ENCODE measurements at places on chromosomes 1 and 21.
A peak's percentile ranks its signal among the peaks of the same experiment; 100 is the strongest.

DNA sequence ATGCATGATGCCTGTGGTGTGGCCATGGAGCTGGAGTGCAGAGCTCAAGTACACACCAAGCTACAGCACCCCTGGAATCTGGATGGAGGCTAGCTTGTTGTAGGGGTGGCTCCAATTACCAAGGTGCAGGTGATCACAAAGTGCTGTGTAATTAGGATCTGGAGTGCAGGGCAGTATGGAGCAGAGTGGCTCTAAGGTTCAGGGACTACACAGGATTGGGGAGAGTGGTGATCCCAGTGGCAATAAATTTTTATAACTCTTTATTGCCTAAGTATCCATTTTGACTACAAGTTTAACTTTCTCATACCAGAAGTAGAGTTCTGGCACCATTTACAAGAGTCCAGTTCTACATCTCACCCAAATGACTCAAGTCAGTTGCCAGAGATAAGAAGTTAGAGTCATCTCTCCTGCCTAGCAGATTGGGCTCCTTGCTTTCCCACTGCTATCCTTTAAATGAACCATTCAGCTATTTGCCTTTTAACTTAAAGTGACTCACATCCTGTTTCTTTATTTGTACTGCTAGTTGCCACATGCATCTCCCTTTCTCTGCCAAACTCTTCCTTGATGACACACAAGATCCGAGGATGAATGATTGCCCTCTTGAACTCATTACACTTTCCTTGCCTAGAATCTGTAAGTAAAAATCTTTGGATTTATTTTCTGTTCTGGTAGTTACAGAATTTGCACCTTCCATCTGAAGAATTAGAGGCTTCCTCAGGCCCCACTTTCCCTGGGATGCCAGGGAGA lies 427.2 kb downstream of the KCNT2 start:
- no peak for DNase-seq

GRCh38 chr21:34530261-34530660 lies 18.3 kb upstream of the KCNE1 start:
- no peak for DNase-seq

GRCh38 chr1:228084325-228084724 lies 1.8 kb downstream of the ARF1 start:
- no peak for DNase-seq

GRCh38 chr21:17613242-17613676 lies 558 bp upstream of the BTG3 start:
- no peak for DNase-seq

- no peak for DNase-seq
Measured at GRCh38 chr1:35809114-35810095, 1.6 kb downstream of the AGO4 start.

- DNase-seq: peak; percentile 81
Measured at GRCh38 chr1:27300341-27301051, 21.5 kb upstream of the TMEM222 start.

DNA sequence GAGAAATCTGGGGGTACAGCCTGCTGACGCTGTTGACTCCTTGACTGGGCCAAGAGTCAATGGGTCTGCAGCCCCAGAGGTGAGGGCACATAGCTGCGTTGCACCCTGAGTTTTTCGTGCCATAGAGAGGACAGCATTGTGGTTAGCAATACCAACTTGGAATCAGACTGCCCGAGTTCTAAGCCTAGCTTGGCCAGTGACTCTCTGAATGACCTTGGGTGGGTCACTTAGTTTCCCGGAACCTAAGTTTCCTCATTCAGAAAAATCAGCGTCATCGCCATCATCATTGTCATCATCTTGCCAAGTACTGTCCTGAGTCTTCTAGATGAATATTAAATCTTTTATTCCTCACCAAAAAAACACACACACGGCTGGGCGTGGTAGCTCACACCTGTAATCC lies 151.2 kb upstream of the TMEM51 start:
- DNase-seq: no peak

DNA sequence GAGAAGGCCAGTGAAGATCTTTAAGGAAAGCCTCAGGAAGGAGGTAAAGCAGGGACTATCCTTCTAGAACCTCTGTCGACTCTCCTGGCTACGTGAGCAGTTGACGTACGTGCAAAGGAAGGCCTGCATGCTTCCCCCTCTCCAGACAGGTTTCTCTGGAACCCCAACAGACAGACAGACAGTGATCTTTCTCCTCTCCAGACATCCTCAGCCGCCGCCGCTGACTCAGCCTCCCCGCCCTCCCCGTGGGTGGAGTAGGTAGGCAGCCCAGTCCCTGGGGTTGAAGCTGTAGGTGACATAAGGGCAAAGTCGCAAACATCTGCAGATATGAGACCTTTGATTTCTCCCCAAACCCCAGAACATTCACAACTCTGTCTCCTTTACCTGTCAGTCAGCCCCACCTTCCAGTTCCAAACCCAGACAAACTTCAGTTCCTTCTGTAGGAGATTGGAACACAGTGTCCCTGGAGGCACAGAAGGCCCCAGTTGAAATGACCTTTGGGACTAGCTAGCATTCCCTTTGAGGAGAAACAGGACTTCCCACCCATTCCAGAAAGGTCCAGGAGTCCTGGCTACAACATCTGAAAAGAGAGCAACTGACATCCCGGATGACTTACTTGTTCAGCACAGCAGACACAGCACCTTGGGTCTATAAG lies 146.0 kb upstream of the JUN start:
- DNase-seq: peak; percentile 23

GRCh38 chr1:55190109-55190508 lies 25.1 kb downstream of the USP24 start:
- DNase-seq: no peak

GRCh38 chr1:63982201-63982600 lies 208.4 kb downstream of the ROR1 start:
- DNase-seq: no peak

- peak; percentile 11 for DNase-seq
Measured at GRCh38 chr1:95117207-95118066, at the start of gene TLCD4. Gene TLCD4, plus strand, starts transcription at chr1:95117355. Its CDS starts 26,547 bp downstream, at chr1:95143902.

- DNase-seq: no peak
Measured at GRCh38 chr21:21179619-21180298, 181.6 kb downstream of the NCAM2 start.

DNA sequence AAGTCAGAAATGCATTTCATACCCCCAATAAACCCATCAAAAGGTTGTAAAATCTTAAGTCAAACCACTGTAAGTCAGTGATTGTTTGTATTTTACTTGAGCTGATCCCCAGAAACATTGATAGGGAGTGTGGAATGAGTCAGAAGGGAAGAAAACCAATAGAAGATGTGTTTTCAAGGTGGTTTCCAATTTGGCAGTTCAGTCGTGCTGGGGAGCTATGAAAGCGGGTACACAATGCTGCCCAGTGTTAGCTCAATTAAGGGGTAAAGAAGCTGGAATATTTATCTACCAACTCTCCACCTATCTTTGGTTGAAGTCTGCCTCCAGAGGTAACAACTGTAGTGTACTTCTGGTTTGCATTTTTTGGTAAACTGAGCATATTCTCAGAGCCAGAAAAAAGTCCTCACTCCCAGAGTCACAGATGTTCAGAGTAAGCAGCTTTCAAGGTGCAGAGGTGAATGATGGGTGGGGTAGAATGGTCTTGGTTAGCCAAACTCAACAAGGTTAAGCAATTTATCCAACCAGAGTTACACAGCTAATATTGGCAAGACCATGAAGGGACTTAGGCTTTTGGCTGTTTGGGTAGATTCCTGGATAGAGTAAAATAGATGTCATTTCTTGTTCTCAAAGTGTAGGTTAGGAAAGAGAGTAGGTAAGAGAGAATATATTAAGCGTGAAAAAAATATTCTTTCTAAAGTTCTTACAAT lies 202.9 kb upstream of the ADGRL2 start:
- DNase-seq: no peak

- no peak for DNase-seq
Measured at GRCh38 chr21:42980312-42981213, 6.2 kb downstream of the PKNOX1 start.

- DNase-seq: no peak
Measured at GRCh38 chr1:67970088-67970487, 80.3 kb downstream of the DIRAS3 start.

Data from CD4-positive, CD25-positive, alpha-beta regulatory T cell (primary cell).